Right ventricle myocardium inferior (tissue), 1 donor: ENCODE measurements at places on chromosomes 7 and 10. TPM values are rescaled to one million over a fixed set of nuclear protein-coding genes. Genes with fewer than 3 reads are reported as not detected.

DNA sequence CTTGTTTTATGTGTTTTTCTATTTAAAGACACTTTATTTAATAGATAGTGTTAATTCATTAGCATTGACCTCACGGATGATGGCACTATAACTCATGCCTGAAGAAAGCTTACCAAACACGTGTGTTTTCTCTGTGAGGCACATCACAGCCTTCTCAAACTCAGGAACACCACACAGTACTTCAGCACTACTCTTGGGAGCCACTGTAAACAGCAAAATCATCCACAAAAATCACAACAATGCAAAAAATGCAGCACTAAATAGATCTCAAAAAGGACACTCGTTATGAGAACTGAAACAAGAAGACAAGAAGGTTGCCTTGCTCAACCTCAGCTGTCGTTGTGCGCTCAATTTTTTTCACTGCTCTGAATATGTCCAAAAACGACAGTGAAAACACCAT, 12.0 kb upstream of the PARP12 start:
- DNase-seq = no peak

GRCh38 chr10:13100349-13101294, 659 bp downstream of the OPTN start:
- no peak for DNase-seq

GRCh38 chr10:43348511-43349312, 22.7 kb upstream of the FXYD4 start:
- DNase-seq = peak; percentile 86

DNA sequence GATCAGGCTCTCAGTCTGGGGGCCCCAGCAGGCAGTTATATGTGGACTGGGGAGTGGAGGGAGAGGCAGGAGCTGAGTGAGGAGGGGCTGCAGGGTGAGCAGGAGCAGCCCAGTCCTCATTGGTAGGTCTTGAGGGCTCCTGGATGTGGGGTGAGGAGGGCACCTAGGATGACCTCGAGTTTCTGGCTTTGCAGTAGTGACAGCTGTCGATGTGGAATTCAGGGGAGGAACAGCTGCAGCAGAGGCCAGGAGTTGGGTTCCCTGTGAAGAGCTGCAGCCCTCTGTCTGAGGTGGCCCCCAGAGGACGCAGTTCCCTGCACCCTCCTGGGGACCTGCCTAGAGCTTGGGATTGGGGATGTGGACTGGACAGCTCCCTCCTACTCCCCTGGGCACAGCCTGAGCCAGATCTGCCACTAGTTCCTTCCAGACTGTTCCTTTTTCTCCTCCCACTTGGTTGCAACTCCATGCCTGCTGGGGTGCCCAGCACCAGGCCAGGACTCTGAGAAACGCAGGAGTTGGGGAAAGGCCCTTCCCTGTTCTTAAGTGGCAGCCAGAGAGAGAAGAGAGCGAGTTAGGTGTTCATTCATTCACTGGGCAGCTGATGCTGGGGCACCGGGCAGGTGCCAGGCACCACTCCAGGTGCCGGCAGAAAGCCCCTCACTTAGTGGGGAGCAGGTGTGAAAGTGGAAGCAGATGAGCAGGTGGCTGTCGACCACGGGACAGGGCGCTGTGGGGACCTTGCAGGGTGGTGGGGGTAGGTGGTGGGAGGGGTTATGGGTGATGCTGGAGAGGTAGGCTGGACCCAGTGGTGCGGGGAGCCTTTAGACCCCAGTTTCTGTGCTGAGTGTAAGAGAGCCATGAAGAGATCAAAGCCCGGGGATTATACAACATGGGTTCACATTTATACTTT, 57.9 kb downstream of the PRF1 start:
- DNase-seq = no peak

DNA sequence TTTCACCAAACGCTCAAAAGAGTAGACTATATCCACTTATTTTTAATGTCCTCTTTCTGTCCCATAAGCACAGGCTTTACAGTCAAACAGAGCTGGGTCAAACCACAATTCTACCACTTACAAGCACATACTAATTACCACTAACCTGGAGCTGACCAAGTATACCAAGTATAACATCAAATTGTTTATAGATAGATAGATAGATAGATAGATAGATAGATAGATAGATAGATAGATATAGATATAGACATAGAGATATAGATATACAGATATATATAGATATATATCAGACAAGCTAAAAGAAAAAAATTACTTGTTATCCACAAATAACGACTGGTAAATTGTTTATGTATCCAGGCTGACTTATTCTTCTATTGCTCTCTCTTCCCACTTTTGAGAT, 52.5 kb upstream of the SPOCK2 start:
- no peak for DNase-seq

DNA sequence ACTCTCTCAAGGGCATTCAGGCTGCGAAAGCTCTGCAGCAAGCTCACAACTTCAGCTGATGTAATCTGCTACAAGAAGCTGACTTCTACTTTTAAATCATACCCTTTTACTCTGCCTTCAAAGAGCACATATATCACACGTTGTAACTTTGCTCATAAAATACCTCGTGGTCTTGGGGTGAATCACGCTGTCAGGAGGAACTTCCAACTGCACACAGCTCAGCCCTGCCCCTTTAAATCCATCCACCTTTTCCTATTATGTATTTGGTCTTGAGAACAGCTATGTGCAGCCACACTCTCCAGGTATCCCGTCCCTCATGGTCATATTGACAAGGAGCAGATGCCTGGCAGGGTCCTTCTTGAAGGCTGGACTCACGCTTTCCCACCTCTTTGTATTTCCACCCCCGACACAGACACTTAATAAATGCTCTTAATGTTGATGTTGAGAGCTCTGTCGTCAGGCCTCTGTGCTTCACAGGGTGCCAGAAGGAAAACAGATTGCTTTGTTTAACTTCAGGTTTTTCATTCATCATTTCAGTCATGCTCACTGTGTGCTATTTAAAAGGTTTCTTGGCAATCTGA, 47.6 kb downstream of the ICA1 start:
- no peak for DNase-seq

- no peak for DNase-seq
These were observed 391.7 kb upstream of the KLF6 start for GRCh38 chr10:4176500-4177281.

DNA sequence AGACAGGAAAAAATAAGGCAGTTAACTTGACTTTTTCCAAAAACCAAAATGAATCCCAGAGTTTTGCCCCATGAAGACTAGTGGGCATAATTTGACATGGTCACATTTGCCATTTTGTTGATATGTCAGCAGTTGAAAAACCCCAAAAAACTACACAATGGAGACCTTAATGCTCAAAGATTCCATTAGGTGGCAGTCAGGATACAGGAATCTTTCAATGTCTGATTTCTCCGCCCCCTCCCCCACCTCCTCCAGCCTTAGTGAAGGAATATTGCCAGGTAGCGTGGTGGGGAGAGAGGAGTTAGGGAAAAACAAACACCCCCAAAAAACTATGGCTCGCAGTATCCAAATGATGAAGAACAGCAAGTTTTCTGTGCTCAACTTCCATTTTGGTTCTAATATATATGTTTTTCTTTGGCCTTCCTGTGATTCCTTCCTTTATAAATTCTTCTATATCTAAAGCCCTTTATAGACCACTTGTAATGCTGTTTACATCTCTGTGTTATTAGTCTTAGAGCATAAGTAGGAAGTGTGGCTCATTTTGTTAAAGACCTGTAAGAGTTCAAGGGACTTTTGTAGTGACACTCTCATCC, 6.7 kb upstream of the SMNDC1 start:
- DNase-seq = no peak

DNA sequence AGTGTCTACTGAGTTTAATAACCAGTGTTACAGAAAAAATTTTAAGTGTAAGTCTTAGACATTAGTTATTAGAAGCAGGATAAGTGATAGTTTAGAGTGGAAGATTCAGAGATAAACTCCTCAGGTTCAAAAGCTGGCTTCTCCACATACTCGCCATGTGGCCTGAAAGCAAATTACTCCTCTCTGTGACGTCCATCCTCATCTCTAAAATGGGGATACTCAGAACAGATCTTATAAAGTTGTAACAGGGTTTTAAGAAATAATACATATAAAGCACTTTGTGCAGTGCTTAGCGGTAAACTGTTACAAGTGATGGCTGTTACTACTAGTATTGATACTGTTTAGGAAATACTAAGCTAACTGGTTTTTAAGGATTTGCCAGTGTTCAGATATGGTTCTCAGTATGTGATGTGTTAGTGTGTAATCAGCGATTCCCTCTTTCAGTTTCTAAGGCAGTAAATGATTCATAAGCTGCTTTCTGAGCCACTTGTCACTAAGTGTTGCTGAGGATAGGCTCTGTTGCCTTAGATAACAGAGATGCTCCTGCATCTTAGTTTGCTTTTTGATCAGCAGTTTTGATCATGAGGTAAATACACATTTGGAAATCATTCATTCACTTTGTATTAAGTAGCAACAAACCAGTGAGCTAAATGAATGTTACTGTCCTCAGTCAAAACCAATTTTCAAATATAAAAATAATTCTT, 58.7 kb downstream of the CYP51A1 start:
- no peak for DNase-seq

The ITGA8 gene
- 1.7 TPM for total RNA-seq

DNA sequence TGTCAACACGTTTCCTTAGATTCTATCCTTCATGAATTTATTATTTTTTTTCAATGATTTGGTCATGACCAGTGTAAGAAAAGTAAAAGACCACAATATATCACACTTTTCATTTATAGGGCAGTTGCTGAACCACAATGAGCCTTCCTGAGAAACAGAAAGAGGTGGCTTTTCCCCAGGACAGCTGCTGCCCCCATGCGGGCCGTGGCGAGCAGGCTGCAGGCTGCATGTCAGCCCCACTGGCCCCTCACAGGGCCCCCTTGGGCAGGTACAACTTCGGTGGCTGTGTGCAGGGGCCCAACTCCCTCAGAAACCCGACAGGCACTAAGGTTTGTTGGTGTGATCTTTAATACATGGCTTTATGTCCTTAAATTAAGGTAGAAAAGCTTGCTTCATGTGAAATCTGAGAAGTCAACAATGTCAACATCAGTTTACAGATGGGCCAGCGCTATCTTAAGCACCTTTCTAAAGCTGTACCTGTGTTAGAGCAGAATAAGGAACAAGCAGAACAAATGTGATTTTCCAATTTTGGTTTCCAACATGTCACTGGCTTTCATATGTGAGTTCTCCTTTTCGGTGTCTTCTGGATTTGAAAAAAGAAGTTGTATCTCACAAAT, 10.6 kb downstream of the BEND7 start:
- DNase-seq = no peak

- DNase-seq = peak; percentile 34
These were observed 681.3 kb downstream of the TNS3 start for GRCh38 chr7:46900312-46901263.

GRCh38 chr7:30200591-30200990, 65.8 kb downstream of the MTURN start:
- no peak for DNase-seq

The RSPH10B gene
- total RNA-seq = not detected

GRCh38 chr7:65938336-65938895, 43.6 kb downstream of the GUSB start:
- DNase-seq = no peak

GRCh38 chr10:61389887-61390286, 63.3 kb downstream of the TMEM26 start:
- no peak for DNase-seq

GRCh38 chr10:9814285-9814864, 1203.3 kb upstream of the CELF2 start:
- DNase-seq = no peak

The PNLIPRP1 gene
- total RNA-seq = not detected

The CLDN12 gene
- 34.1 TPM for total RNA-seq

The SLC18A2 gene
- 0.16 TPM for total RNA-seq

The NPFFR1 gene
- not detected for total RNA-seq

GRCh38 chr7:137521451-137521850, 177.9 kb upstream of the PTN start:
- DNase-seq = no peak

DNA sequence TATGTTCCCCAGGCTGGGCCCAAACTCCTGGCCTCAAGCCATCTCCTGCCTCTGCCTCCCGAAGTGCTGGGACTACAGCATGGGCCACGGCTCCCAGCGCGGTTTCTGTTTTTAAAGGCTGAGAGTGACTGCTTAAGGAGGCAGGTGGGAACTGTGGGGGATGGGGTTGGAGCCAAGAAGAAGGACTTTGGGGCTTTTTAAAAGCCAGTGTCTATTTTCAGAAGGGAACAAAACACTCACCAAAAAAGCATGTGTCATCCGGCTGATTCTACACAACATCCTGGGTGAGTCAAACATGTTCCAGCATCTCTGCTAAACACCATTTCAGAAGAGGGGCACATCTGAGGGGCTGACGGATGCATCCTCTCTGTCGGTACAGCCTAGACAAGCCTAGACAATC, 824.5 kb downstream of the TYW1 start:
- DNase-seq = no peak

DNA sequence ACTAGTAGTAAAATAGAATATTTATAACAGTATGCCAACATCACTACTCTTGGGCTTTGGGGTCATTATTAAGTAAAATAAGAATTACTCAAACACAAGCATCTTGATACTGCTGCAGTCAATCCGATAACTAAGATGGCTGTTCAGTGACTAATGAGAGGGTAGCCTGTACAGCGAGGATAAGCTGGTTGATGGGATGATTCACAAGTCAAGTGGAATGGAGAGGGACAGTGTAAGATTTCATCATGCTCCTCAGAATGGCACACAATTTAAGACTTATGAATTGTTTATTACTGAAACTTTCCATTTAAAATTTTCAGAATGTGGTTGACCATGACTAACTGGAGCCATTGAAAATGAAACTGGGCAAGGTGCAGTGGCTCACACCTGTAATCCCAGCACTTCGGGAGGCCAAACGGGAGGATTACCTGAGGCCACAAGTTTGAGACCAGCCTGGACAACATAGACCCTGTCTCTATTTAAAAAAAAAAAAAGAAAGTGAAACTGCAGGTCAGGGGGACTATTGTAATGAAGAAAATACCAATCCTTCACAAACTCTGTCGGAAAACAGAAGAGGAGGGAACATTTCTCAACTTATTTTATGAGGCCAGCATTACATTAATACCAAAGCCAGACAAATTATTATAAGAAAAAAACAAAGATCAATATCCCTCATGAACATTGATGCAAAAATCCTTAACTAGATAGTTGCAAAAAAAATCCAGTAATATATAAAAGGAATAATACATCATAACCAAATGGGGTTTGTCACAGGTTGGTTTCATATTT, 11.2 kb downstream of the AVL9 start:
- DNase-seq = no peak

DNA sequence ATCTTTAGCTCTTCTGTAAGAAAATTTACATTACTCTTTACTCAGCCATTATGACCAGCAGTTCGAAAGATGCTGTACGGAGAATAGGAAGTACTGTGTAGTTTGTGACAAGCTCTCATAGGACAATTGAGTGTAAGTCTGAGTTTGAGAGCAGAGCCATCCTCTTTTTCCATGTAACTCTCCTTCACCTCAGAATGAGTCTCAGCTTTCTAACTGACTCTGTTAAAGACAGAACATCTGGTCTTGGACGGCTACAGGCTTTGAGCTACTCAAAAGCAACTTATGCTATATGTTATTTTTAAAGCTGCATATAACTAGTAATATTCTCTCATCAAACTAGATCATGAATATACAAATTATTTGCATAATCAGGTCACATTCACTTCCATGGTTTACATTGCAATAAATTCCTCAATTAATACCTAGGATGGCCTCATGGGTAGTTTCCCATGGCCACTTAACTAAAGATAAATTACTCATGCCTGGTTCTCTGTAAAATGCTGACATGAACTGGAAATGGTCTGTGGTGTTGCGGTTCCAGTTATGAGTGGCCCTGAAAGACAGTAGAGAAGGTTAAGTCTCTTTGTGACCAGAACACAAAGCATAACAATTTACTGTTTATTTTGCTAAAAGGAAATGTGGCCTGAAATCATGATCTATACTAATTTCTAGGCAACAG, 358.7 kb downstream of the PHF14 start:
- DNase-seq = no peak
